HCT116 (cell line): ENCODE measurements at places on chromosomes 7 and 10.

DNA sequence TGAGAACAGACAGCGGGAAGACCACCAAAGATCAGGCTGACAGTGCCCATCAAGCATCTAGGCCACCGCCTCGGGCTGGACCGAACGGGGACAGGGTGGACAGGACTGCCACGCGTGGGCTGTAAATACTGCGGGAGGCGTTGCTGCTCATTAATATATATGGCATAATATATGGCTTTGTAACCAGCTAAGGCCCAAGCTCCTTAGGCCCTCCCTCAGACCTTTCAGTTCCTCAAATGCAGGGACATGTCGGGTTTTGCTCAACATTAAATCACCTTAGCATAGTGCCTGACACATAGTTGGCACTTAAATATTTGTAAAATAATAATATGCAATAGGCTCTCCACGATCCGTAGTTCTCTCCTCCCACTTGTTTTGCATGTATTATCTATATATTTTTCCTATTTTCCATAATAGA, 402 bp upstream of the TMEM168 start:
- no peak for DNase-seq

DNA sequence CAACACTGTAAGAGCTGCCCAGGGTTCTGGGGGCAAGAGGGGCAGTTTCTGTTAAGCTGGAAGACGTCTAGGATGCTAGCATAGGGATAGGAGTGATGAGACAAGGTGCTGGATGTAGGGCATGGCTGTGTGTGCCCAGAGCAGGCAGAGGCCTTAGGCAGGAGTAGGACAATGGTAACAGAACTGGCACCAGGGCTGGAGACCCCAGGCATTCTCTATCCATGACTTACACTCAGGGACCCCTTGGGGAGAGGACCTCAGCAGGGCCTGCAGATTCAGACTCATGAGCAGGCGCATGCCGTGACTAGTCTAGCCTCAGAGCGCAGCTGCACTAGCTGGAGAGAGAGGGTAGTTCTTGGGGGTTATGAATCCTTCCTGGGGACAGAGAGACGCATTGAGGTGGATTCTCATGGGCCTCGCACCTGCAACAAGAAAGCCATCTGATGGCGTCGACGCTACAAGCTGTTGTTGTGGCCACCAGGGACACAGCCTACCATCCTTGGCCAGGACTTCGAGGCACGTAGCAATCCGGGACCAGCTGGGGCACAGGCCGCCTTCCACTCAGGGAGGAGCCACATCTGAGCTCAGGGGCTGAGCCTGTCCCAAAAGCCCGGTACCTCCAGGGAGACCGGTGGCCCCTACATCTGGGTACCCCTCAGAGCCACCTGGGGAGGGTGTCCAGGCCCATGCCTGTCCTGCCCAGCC, 474.1 kb downstream of the PTPRN2 start:
- DNase-seq, result no peak

DNA sequence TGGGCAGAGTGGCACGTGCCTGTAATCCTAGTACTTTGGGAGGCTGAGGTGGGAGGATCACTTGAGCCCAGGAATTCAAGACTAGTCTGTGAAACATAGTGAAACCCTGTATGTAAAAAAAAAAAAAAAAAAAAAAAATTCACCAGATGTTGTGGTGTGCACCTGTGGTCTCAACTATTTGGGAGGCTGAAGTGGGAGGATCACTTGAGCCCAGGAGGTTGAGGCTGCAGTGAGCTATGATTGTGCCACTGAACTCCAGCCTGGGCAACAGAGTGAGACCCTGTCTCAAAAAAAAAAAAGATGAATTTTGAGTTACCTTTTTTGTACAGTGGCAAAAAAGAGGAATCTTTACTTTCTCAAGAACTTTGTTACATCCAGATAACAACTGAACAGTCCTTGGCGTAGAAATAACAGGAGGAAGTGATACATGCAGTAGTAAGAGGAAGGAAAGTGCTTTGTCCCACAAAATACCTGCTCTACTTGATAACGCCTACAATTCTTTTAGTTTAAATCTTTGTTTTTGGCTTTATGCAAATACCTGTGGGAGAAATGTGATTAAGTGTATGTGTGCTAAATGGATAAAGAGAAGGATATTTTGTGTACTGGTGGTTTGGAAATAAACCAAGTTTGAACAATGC, 29.3 kb downstream of the SPAG6 start:
- no peak for DNase-seq

DNA sequence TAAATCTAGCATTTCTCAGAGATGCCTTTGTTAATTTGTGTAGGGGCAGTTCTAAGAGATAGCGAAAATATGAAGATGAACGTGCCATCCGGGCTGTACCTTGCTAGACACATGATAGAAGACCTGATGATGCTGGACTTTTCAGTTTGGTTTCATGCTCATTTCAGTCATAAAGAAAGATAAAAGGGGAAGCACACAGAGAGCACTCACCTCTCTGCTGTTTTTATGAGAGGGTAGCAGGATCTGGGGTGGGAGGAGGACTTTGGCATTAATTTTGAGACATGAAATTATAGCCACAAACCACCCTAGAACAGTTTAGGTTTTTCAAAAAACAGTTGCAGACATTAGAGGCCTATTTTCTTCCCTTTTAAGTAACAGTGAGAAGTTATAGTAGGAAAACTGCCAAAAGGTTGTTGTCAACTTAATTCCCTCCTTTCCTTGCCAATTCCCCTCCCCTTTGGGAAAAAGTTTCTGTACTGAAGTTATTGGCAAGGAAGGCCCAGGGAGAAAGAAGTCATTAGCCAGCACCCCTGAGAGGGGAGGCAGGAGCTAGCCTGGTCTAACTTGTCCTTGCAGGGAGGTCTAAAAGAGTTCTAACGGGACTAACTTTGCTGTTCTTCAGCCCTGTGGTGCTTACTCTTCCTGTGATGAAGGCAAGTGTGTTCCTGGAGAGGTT, 2.6 kb downstream of the ST7 start:
- no peak for DNase-seq

DNA sequence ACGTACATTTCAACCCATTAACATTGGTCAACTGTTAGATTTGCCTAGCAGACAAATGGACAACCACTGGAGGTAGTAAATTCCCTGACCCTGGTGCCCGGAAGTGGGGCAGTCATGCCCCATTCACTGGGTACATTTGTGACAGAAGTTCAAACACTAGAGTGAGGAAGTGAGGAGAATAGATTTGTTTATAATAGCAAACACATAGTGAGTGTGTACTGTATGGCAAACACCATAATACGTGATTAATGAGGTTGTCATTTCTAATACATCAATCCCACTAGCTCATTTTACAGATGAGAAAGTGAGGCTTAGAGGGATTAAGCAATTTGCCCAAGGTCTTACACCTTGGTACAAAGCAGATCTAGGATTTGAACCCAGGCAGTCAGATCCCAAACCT, 181.9 kb upstream of the MKLN1 start:
- no peak for DNase-seq

DNA sequence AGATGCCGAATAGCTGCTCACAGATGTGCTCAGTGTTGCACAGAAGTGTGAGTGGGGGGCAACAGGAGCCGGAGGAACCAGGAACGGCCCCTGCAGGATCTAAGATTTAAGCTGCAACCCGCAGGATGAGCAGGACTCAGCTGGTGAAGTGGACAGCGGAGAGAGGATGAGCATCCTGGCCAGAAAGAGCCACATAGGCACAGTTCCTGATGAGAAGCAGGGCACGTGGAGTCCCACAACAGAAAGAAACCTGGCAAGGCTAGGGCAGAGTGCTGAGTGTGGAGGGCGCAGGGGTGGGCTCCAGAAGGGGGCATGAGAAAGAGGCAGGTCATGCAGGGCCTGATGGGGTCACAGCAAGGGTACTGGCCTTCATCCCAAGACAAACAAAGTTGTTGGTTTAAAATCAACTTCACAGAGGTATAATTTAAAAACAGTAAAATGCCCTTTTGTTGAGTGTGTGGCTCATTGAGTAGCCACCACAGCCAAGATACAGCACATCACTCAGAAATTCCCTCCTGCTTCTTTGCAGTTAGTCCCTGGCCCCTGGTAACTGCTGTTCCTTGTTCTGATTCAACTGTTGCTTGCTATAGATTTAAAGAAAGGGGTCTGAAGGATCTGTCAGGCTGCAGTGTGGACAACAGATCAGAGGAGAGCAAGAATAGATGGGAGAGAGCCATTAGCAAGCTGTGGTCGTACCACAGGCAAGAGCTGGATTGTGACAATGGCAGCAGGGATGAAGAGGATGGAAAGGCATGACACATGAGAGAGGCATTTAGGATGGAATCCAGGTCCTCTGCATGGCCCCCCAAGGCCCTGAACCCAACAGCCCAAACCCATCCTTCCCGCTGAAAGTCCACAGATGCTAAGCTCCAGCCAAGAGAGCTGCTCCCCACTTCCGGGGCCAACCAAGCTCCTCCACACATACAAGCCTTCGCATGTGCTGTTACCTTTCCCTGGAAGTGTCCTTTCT, 53.1 kb upstream of the OSBPL3 start:
- DNase-seq, result no peak

DNA sequence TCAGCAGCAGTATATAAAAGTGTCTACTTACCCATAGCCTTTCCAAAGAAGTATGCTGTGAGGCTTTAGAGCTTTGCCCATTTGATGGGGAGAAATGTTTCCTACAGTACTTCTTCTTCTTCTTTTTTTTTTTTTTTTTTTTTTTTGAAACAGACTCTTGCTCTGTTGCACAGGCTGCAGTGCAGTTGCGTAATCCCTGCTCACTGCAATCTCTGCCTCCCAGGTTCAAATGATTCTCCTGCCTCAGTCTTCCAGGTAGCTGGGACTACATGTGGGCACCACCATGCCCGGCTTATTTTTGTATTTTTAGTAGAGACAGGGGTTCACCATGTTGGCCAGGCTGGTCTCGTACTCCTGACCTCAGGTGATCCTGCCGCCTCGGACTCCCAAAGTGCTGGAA, 101.7 kb upstream of the TMEM26 start:
- no peak for DNase-seq

DNA sequence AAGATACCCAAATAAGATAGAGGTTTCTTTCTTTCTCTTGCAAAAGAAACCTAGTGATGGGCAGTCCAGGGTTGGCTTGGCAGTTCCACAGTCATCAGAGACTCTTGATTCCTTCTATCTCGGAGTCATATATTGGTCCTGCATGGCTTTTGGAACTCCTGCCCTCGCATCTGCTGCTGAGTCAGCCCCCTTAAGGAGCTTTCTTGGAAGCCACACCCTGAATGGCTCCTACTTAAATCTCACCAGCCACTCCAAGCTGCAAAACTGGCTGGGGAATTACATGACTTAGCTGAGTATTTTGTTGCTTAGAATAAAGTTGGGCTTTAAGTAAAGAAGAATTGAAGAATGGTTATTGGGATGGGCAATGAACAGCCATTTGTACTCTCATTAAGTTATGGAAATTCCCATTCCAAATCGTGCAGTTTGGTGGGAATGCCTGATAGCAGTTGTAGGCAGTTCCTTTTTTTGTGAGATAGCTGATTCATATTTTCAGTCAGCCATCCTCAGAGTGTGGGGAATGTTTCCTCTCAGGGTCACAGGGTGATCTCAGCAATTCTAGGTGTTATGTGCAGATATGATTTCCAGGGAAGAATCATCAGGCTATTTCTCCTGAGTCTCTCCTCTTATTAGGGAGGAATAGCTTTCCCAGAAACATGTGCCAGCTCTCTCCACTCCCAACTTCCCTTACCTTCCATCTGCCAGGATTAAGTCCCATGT, 209.9 kb downstream of the BBS9 start:
- no peak for DNase-seq

- DNase-seq, result peak; percentile 69
Measured at GRCh38 chr10:32961895-32962369, 3.9 kb upstream of the ITGB1 start.

- no peak for DNase-seq
Measured at GRCh38 chr10:10394933-10395658, 622.6 kb upstream of the CELF2 start.

GRCh38 chr7:42452356-42452755, 215.3 kb upstream of the GLI3 start:
- no peak for DNase-seq
